ENCODE measurements at places on chromosomes 1 and 21. TPM values are rescaled to one million over a fixed set of nuclear protein-coding genes. Genes with fewer than 3 reads are reported as not detected.
A peak's percentile ranks its signal among the peaks of the same experiment; 100 is the strongest.

DNA sequence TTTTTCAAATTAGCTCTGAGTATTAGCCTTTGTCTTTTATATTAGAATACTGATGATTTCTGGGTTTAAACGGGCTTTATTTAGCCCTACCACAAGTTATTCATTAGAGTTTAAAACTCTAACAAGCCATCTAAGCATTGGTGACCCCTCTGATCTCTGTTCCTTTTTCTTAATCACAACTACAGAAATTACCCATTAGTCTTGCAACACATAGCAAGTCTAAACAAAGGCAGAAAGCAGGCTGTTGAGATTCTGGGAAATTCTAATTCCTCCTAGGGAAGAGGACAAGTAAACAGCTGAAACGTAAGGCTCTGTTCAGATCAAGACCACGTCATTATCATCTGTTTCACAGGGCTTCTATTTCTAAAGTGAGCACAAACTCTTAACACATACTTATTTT, 491.2 kb upstream of the ZRANB2 start:
- no peak for DNase-seq

- no peak for DNase-seq
Observed at GRCh38 chr1:204268101-204268500, 54.3 kb upstream of the GOLT1A start.

DNA sequence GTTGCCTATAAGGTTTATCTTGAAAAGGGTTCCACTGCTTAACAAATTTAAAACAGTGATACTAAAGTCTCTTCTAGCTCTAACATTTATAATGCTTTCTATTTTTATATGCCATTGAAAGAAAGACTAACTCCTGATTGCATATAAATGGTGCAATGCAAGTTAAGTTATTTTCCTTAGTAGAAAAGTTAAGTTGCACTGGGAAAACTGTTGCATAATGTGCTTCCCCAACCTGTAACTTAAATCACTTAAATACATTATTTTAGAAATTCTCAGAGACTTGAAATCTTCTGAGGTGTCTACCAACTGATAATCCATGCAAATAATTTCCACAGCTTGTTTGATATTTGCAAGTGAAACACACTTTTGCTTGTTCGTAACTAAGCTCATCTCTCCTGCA, 175.0 kb upstream of the HMCN1 start:
- no peak for DNase-seq

The LAD1 gene
- total RNA-seq, result not detected

DNA sequence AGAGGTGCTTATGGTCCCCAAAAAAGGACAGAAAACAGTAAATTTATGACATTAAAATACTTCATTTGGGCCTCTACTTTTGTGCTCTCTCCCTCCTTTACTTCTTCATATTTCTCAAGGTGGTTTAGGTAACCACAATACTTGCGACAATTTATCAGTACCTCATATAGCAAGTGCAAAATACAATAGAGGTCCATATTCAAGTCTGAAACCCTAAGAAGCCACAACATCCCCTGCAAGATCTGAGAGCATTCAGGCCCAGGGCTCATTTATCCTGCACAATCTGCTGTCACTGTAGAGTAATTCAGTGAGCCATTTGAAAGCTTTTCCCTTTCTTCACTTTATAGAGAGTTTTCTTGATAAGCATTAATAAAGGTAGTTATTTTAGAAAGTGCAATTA, 24.2 kb upstream of the ATP6V1G3 start:
- no peak for DNase-seq

DNA sequence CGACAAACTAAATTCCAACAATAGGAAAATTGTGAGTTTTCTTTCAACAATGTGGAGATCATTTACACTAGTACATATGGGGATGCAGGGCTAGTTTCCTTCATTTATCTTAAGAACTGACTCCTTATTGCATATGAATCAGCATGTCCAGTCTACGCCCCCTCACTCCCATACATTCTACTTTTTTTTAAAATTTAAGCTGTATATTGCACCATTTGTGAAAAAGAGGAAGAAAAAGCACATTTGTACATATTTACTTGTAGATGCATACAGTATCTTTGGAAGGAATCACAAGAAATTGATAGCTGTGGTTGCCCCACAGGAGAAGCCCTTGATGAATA, 15.9 kb downstream of the VPS26C start:
- no peak for DNase-seq

DNA sequence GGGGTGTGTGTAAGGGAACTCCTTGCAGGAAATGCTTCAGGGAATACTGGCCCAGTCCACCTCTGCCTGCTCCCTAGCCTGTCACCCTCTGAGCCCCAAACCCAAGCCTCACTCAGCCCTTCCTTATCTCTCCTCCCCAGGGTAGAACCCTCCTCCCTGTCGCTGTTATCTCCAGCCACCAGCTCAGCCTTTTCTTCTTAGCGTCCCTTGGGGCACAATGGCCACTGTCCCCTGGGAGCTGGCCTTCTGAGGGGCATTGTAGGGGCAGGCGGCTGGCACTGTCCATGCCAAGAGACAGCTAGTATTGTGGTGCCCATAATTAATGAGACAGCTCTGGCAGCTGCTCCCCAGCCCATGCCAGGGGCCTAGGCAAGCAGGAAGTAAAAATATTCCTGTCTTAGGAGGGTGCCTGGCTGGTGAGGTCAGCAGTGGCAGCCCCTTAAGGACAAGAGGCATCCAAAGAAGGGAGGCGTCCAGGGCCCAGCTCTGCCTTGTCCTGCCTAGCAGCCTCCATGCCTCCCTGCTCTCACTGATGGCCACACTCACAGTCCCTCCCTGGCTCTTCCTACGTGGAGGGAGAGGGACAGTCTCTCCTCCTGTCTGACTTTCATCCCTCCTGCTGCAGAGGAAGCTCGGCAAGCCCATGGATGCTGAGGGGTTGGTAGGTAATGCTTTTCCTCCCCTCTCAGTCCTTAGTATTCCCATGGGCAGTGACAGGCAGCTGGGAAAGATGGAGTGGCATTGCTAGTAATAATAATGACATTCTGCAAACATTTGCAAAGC, 37.5 kb downstream of the KCNQ4 start:
- no peak for DNase-seq

GRCh38 chr1:162878000-162878596, 17.1 kb upstream of the CCDC190 start:
- DNase-seq, result peak; percentile 67

The TMEM269 gene
- 0.13 TPM for total RNA-seq

DNA sequence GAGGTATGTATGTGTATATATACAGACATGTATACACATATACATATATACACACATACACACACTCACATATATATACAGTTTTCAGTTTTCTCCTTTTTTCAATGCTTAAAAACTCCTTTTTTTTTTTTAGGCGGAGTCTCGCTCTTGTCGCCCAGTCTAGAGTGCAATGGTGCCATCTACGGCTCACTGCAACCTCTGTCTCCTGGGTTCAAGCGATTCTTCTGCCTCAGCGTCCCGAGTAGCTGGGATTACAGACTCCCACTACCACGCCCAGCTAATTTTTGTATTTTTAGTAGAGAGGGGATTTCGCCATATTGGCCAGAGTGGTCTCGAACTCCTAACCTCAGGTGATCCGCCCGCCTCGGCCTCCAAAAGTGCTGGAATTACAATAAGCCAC, 27.0 kb downstream of the STYXL2 start:
- DNase-seq, result no peak

Data from aorta (tissue), 5 donors.